ENCODE measurements at places on chromosomes 3 and 15.

- H3K36me3 ChIP-seq: no peaks in the 10 kb centered on the region
- no peak for DNase-seq
- peaks cover 21% of the 10 kb centered on the region for H3K4me1 ChIP-seq
- peaks cover 4% of the 10 kb centered on the region for H3K27me3 ChIP-seq
- peak overlapping the region; percentile 17 for H3K27ac ChIP-seq
- H3K4me3 ChIP-seq: peak overlapping the region; percentile 97
Measured at GRCh38 chr15:45703670-45704328, 69.0 kb downstream of the SQOR start.

- H3K27ac ChIP-seq: no peak overlapping the region
- no peaks in the 10 kb centered on the region for H3K36me3 ChIP-seq
- peaks cover 14% of the 10 kb centered on the region for H3K27me3 ChIP-seq
- H3K4me3 ChIP-seq: no peak overlapping the region
- H3K4me1 ChIP-seq: peaks cover 2% of the 10 kb centered on the region
Measured at GRCh38 chr3:190485830-190486532, 27.9 kb upstream of the IL1RAP start.

- H3K27me3 ChIP-seq: no peaks in the 10 kb centered on the region
- no peak overlapping the region for H3K27ac ChIP-seq
- no peaks in the 10 kb centered on the region for H3K36me3 ChIP-seq
- DNase-seq: no peak
Measured at GRCh38 chr3:29181149-29181780, 99.6 kb upstream of the RBMS3 start.

DNA sequence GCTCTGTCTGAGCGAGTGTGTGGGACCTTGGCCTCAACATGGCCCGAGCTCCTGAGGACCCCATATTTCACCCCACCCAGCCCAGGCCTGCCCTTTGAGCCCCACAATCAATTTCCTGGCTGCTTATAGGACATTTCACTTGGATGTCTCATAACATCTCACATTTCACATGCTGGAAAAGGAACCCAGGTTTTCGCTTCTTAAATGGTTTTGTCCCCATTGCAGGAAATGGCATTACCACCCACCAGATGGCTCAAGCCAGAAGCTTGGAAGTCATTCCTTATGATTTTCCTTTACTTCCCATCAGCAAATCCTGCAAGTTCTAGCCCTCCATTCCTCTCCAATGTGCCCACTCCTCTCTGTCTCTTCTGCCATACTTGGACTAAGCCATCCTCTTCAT is 14.9 kb downstream of the ITGA11 start:
- peaks cover 2% of the 10 kb centered on the region for H3K4me1 ChIP-seq
- no peaks in the 10 kb centered on the region for H3K36me3 ChIP-seq

DNA sequence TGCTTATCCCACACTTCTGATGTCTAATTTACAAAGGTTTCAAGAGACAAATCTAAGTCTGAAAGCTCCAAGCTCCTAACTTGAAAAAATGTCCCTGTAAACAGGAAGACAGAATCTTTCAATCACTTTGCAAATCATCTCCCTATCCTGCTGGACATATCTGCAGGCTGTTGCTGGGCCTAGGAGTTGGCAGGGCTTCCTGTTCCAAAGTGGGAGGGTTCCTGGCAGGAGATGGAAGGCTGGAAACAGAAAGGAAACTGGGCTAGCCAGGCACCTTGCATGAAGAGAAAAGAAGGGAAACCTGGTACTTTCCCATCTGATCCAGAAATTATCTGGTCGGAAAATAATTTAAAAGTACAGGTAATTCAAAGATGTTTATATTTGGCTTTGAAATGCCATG is 227.3 kb upstream of the IL12A start:
- peaks cover 37% of the 10 kb centered on the region for H3K27me3 ChIP-seq
- no peak overlapping the region for H3K27ac ChIP-seq
- H3K4me3 ChIP-seq: no peak overlapping the region
- DNase-seq: no peak

DNA sequence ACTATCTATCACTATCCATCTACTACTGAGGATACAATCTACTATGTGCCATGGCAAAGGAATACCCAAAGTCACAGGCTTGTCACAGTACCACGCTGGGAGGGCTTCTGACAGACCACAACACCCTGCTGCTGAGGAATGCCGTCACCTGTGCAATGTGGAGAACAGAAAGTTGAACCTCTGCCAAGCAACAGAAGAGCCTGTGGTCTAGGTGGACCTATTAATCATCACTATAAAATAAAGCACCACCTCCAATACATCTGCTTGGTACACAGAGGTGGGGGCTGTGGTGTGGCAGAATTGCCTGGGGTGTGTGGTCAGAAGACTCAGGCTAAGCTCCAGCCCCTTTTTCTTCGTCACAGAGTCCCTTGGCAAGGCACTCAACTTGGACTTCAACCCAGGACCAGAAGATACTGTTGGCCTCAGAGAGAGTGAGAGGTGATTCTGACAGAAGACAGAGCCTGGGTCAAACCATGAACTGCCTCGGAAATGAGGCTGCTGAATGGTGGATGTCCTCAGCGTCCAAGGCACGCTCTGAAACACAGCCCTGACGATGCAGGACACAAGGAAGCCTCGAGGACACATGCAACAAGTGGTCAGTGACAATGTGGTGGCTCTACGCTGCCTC is 189.4 kb upstream of the CHRNA7 start:
- peaks cover 22% of the 10 kb centered on the region for H3K27me3 ChIP-seq
- H3K4me3 ChIP-seq: no peak overlapping the region

DNA sequence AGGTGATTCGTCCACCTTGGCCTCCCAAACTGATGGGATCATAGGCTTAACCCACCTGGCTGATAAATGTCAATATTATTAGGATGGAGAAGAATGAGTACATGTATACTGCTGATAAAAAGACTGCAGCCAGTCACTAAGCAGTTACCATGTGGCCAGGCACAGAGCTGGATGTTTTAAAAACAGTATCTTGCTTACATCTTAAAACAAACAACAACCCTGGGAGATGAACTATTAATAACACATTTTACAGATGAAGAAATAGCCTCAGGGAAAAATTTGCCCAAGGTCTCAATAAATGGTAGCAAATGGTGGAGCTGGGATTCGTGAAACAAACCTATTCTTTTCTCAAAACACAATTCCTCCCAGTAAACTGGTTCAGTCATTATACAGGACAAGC is 18.1 kb downstream of the IL17RD start:
- H3K4me3 ChIP-seq: no peak overlapping the region
- H3K4me1 ChIP-seq: no peaks in the 10 kb centered on the region
- H3K27ac ChIP-seq: no peak overlapping the region
- no peak for DNase-seq
- H3K36me3 ChIP-seq: no peaks in the 10 kb centered on the region
- H3K27me3 ChIP-seq: peaks cover 18% of the 10 kb centered on the region

GRCh38 chr3:111200027-111200426 is 128.4 kb downstream of the NECTIN3 start:
- no peak for DNase-seq
- no peaks in the 10 kb centered on the region for H3K36me3 ChIP-seq
- no peak overlapping the region for H3K27ac ChIP-seq
- H3K27me3 ChIP-seq: no peaks in the 10 kb centered on the region
- H3K4me1 ChIP-seq: peaks cover 3% of the 10 kb centered on the region
- no peak overlapping the region for H3K4me3 ChIP-seq

DNA sequence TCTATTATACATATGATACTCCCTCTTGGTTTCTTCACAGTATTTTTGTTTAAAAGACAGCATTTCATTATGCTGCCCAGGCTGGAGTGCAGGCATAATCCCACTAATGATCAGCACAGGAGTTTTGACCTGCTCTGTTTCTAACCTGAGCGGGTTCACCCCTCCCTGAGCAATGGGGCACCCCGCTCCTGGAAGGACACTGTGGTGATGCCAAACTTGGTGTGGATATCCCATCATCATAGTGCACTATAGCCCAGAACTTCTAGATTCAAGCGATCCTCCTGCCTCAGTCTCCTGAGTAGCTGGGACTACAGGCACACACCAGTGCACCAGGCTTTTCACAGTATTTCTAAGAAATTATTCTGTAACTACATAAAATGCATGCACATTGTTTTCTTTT is 14.9 kb downstream of the COLQ start:
- DNase-seq: no peak
- H3K36me3 ChIP-seq: no peaks in the 10 kb centered on the region

- no peaks in the 10 kb centered on the region for H3K4me1 ChIP-seq
- no peak for DNase-seq
- H3K4me3 ChIP-seq: no peak overlapping the region
- H3K27me3 ChIP-seq: no peaks in the 10 kb centered on the region
- peaks cover 7% of the 10 kb centered on the region for H3K36me3 ChIP-seq
Measured at GRCh38 chr3:81732642-81733041, 28.8 kb downstream of the GBE1 start.

- H3K27ac ChIP-seq: peak overlapping the region; percentile 85
- no peaks in the 10 kb centered on the region for H3K27me3 ChIP-seq
- H3K4me1 ChIP-seq: peaks cover 24% of the 10 kb centered on the region
- peak overlapping the region; percentile 50 for H3K4me3 ChIP-seq
Measured at GRCh38 chr15:99385005-99385669, 133.9 kb downstream of the LRRC28 start.

- H3K27me3 ChIP-seq: no peaks in the 10 kb centered on the region
- DNase-seq: no peak
- no peak overlapping the region for H3K4me3 ChIP-seq
- H3K4me1 ChIP-seq: no peaks in the 10 kb centered on the region
- H3K27ac ChIP-seq: no peak overlapping the region
Measured at GRCh38 chr3:147130461-147130860, 275.9 kb downstream of the ZIC4 start.

DNA sequence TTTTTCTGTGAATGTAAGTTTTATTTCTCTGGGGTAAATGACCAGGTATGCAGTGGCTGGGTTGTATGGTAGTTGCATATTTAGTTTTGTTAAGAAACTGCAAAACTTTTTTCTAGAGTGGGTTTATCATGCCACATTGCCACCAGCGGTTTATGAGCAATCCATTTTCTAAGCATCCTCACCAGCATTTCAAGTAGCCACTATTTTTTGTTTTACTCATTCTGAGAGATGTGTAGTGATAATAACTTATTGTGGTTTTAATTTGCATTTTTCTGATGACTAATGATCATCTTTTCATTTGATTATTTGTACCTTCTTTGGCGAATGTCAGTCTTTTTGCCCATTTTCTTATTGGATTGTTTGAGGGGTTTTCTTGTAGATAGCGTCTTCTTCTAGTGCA is 56.2 kb downstream of the SPRED1 start:
- H3K4me3 ChIP-seq: no peak overlapping the region
- H3K36me3 ChIP-seq: no peaks in the 10 kb centered on the region
- no peak overlapping the region for H3K27ac ChIP-seq
- no peaks in the 10 kb centered on the region for H3K27me3 ChIP-seq
- H3K4me1 ChIP-seq: peaks cover 22% of the 10 kb centered on the region

GRCh38 chr3:145898487-145898886 is 262.5 kb downstream of the PLOD2 start:
- H3K36me3 ChIP-seq: no peaks in the 10 kb centered on the region
- no peak for DNase-seq
- no peaks in the 10 kb centered on the region for H3K27me3 ChIP-seq
- H3K27ac ChIP-seq: no peak overlapping the region
- no peak overlapping the region for H3K4me3 ChIP-seq

GRCh38 chr15:61295239-61295638 is 66.1 kb upstream of the RORA start:
- no peak for DNase-seq
- H3K4me3 ChIP-seq: no peak overlapping the region
- peaks cover 23% of the 10 kb centered on the region for H3K27me3 ChIP-seq
- H3K36me3 ChIP-seq: no peaks in the 10 kb centered on the region
- H3K27ac ChIP-seq: no peak overlapping the region
- no peaks in the 10 kb centered on the region for H3K4me1 ChIP-seq

GRCh38 chr15:65659502-65660052 is 37.8 kb downstream of the SLC24A1 start:
- DNase-seq: no peak
- peak overlapping the region; percentile 53 for H3K27ac ChIP-seq
- H3K27me3 ChIP-seq: no peaks in the 10 kb centered on the region

GRCh38 chr3:46797486-46797885 is 65.8 kb downstream of the MYL3 start:
- H3K36me3 ChIP-seq: no peaks in the 10 kb centered on the region
- H3K27me3 ChIP-seq: peaks cover 23% of the 10 kb centered on the region
- DNase-seq: no peak
- no peaks in the 10 kb centered on the region for H3K4me1 ChIP-seq
- no peak overlapping the region for H3K27ac ChIP-seq

GRCh38 chr3:100003609-100004503 is 110.4 kb downstream of the FILIP1L start:
- no peak for DNase-seq
- no peak overlapping the region for H3K27ac ChIP-seq
- no peaks in the 10 kb centered on the region for H3K27me3 ChIP-seq
- H3K36me3 ChIP-seq: no peaks in the 10 kb centered on the region

GRCh38 chr3:11329777-11330176 is 57.6 kb downstream of the ATG7 start:
- no peak overlapping the region for H3K4me3 ChIP-seq
- peaks cover 2% of the 10 kb centered on the region for H3K36me3 ChIP-seq
- no peaks in the 10 kb centered on the region for H3K27me3 ChIP-seq
- no peaks in the 10 kb centered on the region for H3K4me1 ChIP-seq
- no peak overlapping the region for H3K27ac ChIP-seq

- H3K4me3 ChIP-seq: no peak overlapping the region
- H3K27me3 ChIP-seq: no peaks in the 10 kb centered on the region
- no peak overlapping the region for H3K27ac ChIP-seq
- no peak for DNase-seq
- H3K36me3 ChIP-seq: no peaks in the 10 kb centered on the region
Measured at GRCh38 chr15:91491101-91491950, 362.2 kb upstream of the SLCO3A1 start.

GRCh38 chr3:189278221-189278620 is 106.5 kb downstream of the TPRG1 start:
- no peaks in the 10 kb centered on the region for H3K27me3 ChIP-seq
- H3K4me1 ChIP-seq: peaks cover 13% of the 10 kb centered on the region
- no peak for DNase-seq
- no peak overlapping the region for H3K27ac ChIP-seq
- H3K36me3 ChIP-seq: no peaks in the 10 kb centered on the region

DNA sequence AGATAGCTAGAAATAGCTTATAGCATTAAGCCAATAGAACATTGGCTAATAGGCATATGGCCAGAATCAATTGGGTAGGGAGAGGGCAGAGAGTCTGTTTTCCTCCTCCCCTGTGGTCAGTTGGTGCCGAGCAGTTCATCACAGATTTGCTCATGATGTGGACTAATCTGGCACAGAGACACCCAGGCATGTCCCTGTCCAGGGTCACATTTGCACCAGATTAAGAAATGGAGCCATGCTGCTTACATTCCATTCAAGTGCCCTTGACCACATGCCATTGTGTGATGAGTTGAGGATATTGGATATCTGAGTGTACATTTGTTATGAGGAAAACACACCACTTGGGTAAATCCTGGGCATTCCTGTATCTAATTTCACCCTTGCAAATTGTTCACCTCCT is 53.4 kb downstream of the USP13 start:
- no peak for DNase-seq
- H3K27ac ChIP-seq: no peak overlapping the region
- peaks cover 2% of the 10 kb centered on the region for H3K4me1 ChIP-seq
- H3K36me3 ChIP-seq: peaks cover 62% of the 10 kb centered on the region
